ENCODE measurements at places on chromosomes 5 and 9.

DNA sequence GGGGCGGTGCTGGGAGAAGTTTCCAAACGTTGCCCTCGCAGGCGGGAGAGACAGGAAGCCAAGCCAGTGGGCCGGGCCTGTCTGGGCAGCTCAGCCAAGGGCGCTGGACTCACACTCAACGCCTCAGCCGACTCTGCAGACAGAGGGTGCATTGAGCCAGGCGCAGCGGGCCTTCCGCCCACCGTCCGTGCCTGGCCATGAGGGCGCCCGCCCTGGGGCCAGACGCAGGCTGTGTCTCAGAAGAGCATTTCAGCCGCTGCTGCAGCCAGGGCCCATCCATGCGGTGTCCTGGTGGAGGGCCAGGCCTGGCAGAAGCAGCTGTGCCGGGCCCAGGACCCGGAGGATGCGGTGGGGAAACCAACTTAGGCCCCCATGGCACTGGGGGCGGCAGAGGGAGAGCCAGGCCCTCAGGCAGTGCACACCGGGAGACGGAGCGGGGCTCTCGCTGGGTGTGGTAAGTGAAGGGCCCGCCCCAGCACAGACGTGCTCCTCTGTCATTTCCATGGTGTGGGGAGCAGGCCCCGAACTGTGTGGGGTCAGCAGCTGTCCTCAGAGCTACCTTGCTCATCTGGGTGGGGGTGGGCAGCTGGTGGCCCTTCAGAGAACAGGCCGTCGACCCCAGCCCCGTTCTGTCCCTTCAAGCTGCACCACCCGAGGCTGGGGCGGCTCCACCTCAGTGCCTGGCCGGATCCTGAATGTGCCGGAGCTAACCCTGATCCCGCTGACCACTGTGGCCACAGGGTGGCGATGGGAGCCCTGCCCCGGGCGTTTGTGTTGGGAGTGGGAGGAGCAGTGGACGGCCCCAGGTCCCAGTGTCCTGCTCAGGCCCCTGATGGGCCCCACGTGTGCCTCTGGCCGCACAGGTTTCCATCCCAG, 18.0 kb downstream of the DNLZ start:
- DNase-seq: peak; percentile 45
- H3K4me1 ChIP-seq: peaks cover 4% of the 10 kb centered on the region
- no peaks in the 10 kb centered on the region for H3K36me3 ChIP-seq
- H3K27ac ChIP-seq: peak overlapping the region; percentile 81

- no peaks in the 10 kb centered on the region for H3K27me3 ChIP-seq
- no peaks in the 10 kb centered on the region for H3K4me1 ChIP-seq
- H3K36me3 ChIP-seq: no peaks in the 10 kb centered on the region
- H3K4me3 ChIP-seq: no peak overlapping the region
These were observed 46.2 kb downstream of the TSPAN17 start for GRCh38 chr5:176693477-176693851.

DNA sequence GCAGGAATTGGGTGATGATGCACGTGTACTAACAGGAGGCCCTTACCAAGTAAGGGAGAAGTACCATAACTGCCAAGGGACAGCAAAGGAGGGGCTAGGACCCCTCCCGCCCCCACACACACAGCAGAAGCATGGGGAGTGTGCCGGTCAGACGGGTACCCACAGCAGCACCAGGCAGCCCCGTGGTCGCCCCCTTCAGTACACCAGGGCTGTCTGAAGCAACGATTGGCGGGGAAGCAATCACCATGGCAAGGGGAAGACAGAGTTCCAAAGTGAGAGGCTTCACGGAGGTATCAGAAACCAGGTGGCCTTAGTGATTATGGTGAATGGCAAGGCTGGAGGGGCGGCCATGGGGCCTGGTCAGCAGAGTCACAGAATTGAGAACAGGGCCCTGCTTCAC, 72.2 kb downstream of the CAMSAP1 start:
- no peaks in the 10 kb centered on the region for H3K36me3 ChIP-seq
- no peak overlapping the region for H3K4me3 ChIP-seq
- no peak for DNase-seq
- H3K4me1 ChIP-seq: no peaks in the 10 kb centered on the region
- H3K27ac ChIP-seq: no peak overlapping the region
- H3K27me3 ChIP-seq: no peaks in the 10 kb centered on the region

DNA sequence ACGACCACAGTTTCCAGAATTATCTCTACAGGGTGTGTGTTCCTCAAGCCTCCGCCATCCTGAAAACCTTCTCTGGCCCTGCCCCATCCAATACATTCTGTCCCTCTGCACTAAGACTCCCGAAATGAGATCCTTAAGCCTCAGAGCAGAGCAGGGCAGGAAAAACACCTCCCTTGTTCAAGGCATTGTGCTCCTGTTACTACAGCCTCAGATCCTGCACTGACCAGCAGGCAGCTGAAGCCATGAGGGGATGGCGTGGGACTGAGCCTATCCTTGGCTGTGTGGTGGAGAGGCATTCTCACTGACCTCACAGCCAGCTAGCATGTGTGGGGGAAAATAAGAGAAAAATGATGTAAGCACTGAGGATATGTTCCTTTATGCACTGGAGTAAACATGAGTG, 106.7 kb upstream of the PHYKPL start:
- H3K4me3 ChIP-seq: no peak overlapping the region
- no peaks in the 10 kb centered on the region for H3K4me1 ChIP-seq
- no peaks in the 10 kb centered on the region for H3K36me3 ChIP-seq
- no peaks in the 10 kb centered on the region for H3K27me3 ChIP-seq

- H3K27ac ChIP-seq: peak overlapping the region; percentile 89
- H3K27me3 ChIP-seq: no peaks in the 10 kb centered on the region
- no peaks in the 10 kb centered on the region for H3K36me3 ChIP-seq
- H3K4me1 ChIP-seq: peaks cover 17% of the 10 kb centered on the region
- no peak for DNase-seq
These were observed 822 bp downstream of the DENND4C start for GRCh38 chr9:19231126-19231903.

- peak overlapping the region; percentile 38 for H3K27ac ChIP-seq
- H3K27me3 ChIP-seq: no peaks in the 10 kb centered on the region
- no peak overlapping the region for H3K4me3 ChIP-seq
- peaks cover 22% of the 10 kb centered on the region for H3K36me3 ChIP-seq
- H3K4me1 ChIP-seq: no peaks in the 10 kb centered on the region
- no peak for DNase-seq
These were observed 25.1 kb downstream of the NANS start for GRCh38 chr9:98081477-98082219.

GRCh38 chr5:137032929-137033328, 466.2 kb downstream of the SPOCK1 start:
- no peak overlapping the region for H3K4me3 ChIP-seq
- no peaks in the 10 kb centered on the region for H3K4me1 ChIP-seq
- no peaks in the 10 kb centered on the region for H3K27me3 ChIP-seq
- DNase-seq: no peak
- H3K27ac ChIP-seq: no peak overlapping the region
- no peaks in the 10 kb centered on the region for H3K36me3 ChIP-seq
